ENCODE measurements at places on chromosomes 13 and 19.

DNA sequence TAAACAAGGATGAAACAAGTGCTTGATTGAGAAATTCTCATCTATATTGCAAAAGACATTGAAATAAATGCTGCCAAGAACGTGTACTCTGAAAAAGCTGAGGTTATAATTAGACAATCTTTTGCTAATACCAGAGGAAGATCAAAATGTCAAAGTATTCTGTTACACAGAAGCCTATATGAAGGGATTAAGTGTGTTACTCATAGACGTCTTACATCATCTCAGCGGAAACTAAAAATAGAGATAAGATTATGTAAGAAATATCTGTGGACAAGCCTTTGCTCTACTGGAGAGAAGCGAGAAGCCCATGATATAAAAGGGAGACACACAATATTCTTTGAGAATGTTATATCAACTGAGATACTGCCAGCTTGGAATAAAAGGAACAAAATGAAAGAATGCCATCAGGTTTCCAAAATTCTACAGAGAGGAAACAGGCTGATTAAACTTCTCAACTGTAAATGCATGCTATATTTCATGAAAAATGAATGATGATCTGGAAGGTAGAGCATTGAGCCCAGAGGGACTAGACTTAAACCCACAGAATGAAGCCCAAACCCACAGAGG lies 699.0 kb downstream of the GPC5 start:
- no peak for DNase-seq

- peak; percentile 74 for DNase-seq
Observed at GRCh38 chr19:3324405-3324856, 42.0 kb upstream of the NFIC start.

DNA sequence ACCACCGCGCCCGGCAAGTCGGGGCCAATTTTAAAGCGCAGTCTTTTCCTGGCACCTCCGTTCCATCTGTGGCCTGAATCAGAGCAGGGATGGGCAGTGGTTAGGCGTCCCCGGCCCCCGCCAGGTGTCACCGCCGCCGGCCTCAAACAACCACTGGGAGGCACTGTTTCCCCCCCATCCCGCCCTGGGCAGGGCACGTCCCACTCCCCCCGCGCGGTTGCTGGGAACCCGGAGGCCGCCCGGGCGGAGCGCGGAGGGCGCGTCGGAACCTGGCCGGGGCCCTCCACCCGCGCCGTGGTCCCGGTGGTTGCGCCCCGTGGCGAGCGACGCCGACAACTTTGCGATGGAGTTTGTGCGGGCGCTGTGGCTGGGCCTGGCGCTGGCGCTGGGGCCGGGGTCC lies at the start of gene GRIN3B:
Gene GRIN3B (plus strand): TSS at position 325 of the 400 bp plus-strand sequence. CDS start 19 bp downstream, at position 344.
- DNase-seq, result peak; percentile 89

DNA sequence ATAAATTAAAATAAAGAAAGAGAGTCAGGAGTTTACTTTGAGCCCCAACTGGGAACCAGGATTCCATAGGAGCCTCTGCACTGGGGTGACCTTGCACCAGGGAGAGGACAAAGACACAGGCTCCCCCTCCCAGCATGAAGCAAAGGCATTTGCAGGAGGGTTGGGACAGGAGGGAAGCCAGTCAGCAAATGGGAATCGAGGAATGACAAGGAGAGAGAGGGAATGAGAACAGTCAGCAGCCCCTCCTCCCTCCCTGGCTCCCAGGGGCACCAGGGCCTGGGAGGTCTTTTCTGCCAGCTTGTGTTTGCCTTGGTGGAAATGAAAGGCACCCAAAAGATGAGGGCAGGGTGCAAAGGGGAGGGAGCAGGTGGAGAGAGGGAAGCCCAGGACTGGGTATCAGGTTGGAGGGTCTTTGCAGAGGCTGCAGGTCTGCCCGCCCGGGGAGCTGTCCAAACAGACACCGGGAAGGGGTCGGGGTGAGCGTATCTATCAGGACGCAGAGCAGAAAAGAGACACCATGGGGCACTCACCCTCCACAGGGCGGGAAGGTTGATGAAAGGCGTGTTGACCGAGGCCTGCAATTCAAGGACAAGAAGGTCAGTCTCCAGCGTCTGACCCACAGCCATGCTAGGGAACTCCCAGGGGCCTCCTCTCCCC lies 3.8 kb downstream of the SBSN start:
- DNase-seq, result no peak

DNA sequence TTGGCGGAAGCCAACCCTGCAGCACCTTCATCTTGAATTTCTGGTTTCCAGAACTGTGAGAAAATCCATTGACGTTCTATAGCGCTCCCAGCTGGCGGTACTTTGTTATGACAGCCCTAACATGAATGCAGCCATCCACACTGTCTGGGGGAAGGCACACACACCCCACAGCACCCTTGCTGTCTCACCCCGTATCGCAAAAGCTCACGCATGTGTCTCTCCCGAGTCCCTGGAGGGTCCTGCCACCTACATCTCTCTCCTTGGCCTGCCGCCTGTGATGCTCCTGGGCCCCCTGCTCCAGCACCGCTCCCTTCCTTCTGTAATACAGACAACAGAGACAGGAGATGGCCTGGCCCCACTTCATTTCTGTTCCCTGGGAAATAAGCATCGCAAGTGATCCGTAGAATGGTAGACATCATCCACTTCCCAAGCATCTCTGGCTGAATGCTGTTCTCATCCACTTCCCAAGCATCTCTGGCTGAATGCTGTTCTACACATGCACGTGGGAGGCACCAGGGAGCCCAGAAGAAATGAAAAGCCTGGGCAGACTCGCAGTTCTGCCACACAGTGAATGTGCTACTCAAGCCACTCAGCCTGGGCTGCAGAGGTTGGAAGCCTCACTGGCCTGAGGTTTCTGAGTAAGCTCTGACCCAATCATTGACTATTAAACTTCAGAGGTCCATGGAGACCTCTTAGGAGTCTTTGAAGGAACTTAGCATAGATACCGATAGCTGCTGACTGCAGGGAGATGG lies 29.6 kb downstream of the EPN1 start:
- DNase-seq, result no peak

DNA sequence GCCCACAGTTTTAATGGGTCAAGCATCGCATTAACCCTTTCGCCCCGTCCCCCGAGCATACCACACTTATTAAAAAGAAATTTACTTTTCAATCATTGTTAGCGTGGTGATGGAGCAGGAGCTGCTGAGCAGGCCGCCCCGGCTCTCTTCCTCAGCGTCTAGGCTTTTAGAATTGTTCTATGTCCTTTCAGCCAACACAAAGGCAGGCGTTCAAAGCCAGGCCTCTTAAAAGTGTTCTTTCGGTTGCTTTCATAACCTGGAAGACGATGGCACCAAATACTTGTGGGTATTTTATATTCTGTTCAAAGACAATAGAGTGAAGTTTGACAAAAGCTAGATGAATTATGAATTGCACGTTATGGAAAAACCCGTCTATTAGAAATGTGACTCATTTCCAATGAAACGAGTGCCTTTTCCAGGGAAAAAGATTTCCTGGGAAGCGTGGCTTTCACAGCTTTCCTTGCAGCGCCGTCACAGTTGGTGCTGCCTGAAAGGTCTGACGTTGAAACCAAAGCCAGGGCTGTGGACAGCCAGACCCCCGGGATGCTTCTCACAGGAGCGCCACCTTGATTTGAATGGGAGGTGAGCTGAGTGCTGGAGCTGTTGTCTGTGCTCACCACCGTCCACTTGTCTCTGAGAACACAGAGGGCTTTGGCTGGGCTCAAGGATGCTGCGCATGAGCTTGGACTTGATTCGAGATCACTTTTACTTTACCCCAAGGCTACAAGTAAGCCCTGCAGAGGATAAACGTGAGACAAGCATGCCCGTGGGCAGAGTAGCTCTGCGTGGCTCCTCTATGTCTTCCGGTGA lies 78.8 kb downstream of the SOX1 start:
- no peak for DNase-seq

- peak; percentile 62 for DNase-seq
Observed at GRCh38 chr19:45136507-45137178, 24.1 kb downstream of the NKPD1 start.

DNA sequence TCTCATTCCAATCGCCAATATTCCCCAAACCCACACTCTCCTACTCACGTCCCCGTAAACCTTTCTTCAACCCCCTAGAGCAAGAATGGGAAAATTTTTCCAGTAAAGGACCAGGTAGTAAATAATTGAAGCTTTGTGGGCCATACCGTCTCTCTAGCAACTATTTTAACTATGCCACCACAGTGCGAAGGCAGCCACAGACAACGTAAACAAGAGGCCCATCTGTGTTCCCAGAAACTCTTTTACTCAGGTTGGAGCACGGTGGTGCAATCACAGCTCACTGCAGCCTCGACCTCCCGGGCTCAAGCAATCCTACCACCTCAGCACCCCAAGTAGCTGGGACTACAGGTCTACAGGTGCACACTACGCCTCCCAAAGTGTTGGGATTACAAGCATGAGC lies 3.0 kb downstream of the DPRX start:
- DNase-seq, result no peak

GRCh38 chr13:100976993-100977392 lies 302.4 kb upstream of the TMTC4 start:
- no peak for DNase-seq

DNA sequence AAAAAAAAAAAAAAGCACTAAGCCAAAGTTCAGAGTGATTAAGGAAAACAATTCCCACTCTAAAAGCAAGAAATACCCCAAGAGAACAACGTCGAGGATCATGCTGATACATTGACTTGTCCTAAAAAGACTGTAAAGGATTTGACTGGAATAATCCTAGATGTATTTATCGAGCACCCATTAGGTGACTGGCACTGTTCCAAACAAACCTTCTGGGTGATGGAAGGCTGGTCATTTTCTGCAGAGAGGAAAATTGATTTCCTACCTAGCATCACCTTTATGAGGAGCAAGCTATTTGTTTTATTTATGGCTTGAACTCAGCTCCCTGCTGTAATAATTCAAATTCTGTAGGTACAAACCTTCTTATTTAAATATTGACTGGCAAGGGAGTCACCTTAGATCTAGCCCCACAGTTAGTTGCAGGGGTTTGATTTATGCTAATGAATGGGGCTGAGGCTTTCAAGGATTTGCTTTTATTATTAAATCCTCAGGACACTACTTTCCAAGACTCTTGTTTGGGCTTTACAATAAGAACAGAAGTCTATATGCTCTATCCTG lies 471.0 kb downstream of the OLFM4 start:
- DNase-seq, result no peak

DNA sequence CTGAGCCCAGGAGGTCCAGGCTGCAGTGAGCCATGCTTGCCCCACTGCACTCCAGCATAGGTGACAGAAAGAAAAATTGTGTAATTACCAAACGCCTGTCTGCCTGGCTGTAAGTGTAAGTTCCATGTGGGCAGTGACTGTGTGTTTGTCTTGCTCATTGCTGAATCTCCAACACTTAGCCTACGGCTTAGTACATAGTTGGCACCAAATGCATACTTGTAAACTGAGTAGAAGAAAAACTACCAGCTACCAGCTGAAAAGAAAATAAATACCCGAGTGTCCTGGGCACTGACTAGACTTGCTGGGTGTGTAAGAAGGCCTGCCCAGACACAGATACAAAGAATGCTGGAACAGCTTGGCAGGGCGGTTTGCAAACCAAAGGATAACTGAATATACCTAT lies 2.7 kb upstream of the CEBPG start:
- no peak for DNase-seq

- DNase-seq, result no peak
Observed at GRCh38 chr13:44746690-44747089, 170.6 kb upstream of the TSC22D1 start.

GRCh38 chr13:18953139-18953930 lies 228.3 kb downstream of the TUBA3C start:
- DNase-seq, result no peak

Measured in SK-N-SH (cell line).